ENCODE measurements at places on chromosomes 6 and 20.
A peak's percentile ranks its signal among the peaks of the same experiment; 100 is the strongest.

- no peak for DNase-seq
These were observed 55.1 kb upstream of the HDDC2 start for GRCh38 chr6:125356884-125357283.

GRCh38 chr6:77010931-77011542 lies 452.3 kb downstream of the HTR1B start:
- DNase-seq = no peak

GRCh38 chr6:170266061-170266825 lies 24.6 kb downstream of the DLL1 start:
- peak; percentile 66 for DNase-seq

DNA sequence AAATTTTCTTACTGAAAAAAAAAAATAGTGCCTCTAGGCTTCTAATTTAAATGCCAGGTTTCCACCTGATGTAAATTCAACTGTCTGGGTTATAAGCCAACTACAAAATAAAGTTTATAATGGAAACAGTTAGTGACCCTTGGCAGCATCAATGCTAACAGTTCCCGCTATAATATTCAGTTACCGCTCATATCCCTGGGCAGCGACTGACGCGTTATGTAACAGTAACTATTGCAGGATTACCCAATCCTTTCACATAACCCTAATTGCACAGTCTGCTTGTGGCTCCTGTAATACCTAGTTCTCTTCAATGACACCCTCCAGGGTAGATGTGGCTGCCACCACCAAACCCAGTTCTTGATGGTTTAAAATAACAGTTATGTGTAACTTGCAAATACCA lies 208.6 kb downstream of the MOXD1 start:
- DNase-seq = no peak

- no peak for DNase-seq
These were observed 170.2 kb upstream of the PMEPA1 start for GRCh38 chr20:57879779-57880570.

DNA sequence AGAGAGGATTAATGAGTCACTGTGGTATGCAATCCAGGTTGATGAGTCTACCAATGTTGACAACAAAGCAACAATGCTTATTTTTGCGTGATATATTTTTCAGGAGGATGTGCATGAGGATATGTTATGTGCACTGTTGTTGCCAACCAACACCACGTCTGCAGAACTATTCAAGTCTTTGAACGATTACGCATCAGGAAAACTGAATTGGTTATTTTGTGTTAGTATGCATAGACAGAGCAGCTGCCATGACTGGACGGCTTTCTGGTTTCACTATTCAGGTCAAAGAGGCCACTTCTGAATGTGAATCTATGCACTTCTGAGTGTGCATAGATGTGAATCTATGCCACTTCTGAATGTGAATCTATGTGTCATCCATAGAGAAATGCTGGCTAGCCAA lies 134.0 kb upstream of the GRIK2 start:
- DNase-seq = no peak

DNA sequence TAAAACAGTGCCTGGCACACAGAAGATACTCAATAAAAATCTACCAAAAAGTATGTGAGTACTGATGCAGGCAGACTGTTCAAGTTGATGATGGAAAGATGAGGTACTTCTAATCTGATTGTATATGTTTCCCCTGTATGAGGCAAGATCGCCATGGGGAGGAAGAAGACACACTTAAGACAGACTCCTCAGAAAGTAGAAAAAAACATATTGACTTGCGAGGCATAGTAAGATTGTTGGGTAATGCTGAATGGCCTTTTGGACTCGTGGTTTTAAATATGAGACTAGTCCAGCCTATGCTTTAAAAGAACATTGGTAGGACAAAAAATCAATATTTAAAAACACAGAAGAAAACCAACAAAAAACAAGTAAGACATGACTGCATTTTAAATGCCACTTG lies 72.6 kb downstream of the SHPRH start:
- no peak for DNase-seq

DNA sequence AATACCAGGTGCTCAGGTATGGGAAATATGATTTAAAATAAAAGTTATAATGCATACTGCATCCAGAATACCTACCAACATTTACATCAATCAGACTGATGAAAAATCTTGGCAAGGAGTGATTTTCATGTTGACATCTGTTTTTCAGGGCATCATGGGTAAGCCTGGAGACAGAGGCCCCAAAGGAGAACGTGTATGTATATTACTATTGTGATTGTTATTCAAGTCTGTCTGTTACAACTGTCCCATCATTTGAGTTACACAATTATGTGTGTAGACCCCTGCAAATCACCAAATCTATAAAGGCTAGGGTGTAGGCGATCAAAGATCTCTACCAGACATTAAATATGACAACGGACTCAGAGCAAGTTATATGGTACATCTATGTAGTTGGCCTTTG lies 118.2 kb downstream of the COL9A1 start:
- DNase-seq = no peak
